NT2/D1 (cell line): ENCODE measurements at places on chromosomes 5 and 9.

GRCh38 chr5:73158313-73158712 is 14.7 kb upstream of the TMEM174 start:
- DNase-seq, result no peak

- no peak for DNase-seq
Measured at GRCh38 chr5:18403941-18404438, 769.7 kb downstream of the TAF11L14 start.

DNA sequence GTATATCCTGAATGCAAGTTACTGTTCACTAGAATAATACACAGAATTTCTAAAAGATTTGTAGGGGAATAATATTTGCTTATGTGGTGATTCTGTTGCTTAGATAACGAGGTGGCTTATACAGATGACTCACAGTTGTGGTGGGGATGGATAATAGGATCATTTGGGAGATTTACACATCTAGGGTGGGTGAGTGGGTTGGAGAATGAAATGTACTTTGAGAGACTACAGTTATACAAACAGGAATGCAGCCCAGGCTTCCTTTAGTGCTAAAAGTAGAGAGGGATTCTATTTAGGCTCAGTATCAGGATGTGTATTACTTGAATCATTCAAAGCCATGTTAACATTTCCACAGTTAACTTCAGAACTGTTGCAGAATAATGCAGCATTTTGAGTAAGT is 1.8 kb downstream of the CTXN3 start:
- no peak for DNase-seq

GRCh38 chr9:117707561-117707960 is 3.4 kb downstream of the TLR4 start:
- no peak for DNase-seq

GRCh38 chr9:96009690-96010472 is 134.4 kb downstream of the ERCC6L2 start:
- no peak for DNase-seq

DNA sequence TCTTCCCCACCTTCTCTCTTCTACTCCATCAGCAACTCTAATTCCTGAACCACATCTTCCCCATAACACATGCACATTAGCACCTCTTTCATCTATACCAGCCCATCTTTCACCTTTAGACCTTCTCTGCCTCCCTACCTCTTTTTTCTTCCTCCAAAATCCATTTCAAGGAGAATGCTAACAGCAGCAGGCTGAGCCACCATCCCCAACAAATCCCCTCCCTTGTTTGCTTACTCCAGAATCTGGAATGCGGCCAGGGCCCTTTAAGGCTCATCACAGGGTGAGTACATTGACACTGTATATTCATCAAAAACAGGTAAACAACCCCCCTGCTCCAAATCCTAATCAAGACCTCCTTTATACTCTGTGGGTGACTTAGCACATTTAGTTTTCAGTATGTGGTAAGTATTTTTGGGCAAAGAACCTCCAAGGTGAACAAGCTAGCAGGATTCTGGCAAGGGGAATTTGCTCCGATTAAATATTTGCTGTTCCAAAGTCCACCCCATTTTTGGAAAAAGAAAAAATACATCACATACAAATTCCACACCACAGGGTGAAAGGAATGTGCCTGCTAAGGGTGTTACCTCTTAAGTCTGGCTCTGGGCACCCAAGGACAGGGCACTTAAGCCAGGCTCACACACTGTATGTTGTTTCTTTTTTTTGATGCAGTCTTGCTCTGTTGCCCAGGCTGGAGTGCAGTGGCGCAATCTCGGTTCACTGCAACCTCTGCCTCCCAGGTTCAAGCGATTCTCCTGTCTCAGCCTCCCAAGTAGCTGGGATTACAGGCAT is 71.4 kb downstream of the SERINC5 start:
- DNase-seq, result peak; percentile 68

DNA sequence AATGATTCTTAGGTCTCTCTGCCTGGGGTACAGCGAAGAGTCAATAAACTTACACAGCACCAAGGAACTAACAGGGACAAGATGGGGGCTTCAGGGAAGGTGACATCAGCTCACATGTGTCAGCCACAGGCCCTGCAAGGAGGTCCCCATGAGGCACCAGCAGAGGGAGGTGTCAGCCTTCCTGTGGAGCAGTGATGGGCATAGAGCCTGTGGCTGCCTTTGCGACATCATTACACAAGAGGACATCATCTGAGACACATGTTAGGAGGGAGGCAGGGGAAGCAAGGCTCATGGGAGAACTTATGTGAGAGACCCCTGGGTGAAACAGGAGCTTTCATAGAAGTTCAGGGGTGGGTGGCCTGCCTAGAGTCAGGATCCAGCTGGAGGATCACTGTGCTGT is 389.6 kb downstream of the SEMA5A start:
- peak; percentile 9 for DNase-seq

GRCh38 chr5:103561685-103562452 is 720 bp downstream of the NUDT12 start:
- no peak for DNase-seq

DNA sequence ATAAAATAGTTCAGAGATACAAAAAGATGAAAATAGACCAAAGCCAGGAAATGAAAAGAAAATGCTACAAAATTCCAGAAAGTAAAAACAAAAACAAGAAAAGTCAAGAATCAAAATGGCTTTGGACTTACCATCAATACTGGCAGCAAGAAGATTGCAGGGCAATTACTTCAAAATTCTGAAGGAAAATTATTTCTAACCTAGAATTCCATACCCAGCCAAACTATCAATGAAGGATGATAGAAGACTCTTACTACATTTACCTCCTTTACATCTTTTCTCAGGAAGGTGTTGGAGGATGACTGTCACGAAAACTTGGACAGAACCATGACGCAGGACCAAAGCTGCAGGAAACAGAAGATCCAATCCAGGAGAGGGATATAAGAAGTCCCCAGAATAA is 46.8 kb downstream of the EGFLAM start:
- no peak for DNase-seq

DNA sequence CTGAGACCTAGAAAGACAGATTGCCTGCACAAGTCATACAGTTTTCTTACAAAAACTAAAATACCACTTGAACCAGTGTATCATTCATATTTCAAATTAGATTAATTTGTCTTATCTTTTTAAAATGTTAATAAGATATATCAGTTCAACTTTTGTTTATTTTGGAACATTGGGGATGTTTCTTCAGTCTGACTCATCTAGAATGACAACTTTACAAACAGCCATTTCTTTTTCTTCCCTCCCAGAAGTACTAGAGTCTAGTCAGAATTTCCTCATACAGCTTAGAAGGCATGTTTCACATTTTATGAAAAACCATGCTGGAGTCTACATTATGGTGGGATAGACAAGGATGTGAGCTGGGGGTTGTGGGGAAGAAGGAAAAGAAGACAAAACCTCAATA is 262.5 kb downstream of the NFIB start:
- no peak for DNase-seq

DNA sequence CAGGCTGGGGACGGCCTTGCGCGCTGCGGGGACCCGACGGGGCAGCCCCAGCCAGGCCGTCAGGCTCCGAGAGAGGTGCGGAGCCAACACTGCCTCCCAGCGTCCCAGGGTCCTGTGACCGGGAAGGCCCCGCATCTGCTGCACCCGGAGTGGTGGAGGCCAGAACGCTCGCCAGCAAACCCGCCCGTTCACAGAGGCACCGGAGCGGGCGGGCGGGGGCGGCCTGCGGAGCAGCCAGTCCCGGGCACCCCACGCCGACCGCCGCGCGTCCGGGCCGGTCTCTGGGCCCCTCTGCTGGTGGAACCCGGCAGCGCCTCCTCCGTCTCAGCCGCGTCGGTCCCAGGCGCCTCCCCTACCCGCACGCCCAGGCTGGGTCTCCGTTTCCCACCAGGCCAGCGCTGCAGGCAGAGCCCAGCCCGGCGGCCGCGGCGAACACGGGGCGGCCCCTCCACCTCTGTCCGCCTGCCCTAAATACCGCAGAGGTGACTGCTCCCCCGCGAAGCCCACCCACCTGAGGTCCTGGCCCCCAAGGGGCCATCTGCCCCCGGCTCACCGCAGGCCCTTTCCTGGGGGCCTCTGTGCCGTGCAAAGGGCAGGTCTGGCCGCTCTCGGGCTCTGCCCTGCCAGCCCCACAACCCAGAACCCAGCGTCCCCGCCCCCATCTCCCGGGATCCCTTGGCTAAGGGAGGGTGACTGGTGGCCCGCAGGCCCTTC is 15.9 kb downstream of the EXD3 start:
- DNase-seq, result peak; percentile 68

DNA sequence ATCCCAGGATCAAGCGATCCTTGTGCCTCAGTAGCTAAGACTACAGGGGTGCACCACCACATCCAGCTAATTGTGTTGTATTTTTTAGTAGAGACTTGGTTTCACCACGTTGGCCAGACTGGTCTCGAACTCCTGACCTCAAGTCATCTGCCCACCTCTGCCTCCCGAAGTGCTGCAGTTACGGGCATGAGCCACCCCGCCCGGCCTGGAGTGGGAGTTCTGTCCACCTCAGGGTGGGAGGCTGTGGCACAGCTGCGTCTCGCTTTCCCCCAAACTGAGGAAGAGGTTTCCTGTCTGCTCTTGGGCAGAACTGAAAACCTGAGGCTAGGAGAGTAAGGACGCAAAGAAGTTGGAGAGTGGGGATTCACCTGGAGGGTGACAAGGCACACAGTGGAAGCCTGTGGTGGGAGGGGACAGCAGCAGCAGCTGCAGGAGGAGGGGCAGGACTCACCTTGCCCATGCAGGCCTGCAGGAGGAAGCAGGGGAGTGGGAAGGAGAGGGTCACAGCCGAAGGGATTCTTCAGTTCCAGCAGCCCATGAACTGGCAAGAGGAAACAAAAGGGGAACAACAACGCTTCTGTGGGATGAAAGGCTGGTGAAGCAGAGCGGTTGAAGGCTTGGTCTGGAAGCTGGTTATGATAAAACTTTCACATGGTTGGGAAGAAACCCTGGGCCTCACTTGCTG is 181.4 kb downstream of the GAS1 start:
- DNase-seq, result no peak

- no peak for DNase-seq
Measured at GRCh38 chr9:128371630-128372117, 500 bp downstream of the URM1 start.

DNA sequence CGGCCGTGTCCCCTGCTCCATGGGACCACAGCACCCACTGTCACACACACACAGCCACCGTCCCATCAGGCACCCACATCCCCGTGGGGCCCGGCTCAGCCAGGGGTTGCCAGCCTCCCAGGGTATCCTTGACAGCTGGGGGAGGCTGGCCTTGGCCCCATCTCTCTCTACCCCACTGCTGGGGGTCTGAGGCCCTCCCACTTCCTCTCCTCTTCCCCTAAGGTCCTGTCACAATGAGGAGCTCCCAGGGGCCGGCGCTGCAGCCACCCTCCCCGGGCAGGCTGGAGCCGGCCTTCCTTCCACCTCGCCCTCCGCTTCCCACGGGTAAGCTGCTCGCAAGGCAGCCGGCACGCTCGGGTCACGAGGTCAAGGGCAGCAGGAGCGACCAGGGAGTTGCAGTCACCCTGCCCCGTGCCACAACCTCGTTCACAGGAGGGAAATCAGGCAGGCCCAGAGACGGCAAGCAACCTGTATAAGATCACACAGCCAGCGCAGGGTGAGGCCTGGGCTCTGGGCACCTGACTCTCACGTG is 38.6 kb upstream of the NOTCH1 start:
- DNase-seq, result no peak
